Kasumi-1 (cell line): ENCODE measurements at places on chromosomes 12 and 14.

- no peak for DNase-seq
These were observed 479.7 kb upstream of the RGS6 start for GRCh38 chr14:71452539-71452938.

DNA sequence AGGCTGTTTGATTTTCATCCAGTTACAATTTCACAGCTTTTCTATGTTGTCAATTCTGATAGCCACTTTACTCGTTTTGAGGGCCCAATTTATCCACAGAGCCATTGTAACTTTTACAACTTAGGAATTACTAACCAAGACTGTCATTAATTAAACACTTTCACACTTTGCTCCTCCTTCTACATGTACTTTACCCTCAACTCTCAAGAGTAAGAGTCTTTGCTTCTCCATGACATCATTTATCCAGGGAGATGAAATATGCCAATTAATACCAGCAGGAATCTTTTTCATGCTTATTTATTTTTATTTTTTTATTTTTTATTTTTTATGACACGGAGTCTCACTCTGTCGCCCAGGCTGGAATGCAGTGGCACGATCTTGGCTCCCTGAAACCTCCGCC lies 13.5 kb downstream of the SLIRP start:
- no peak for DNase-seq

- no peak for DNase-seq
These were observed 8.8 kb downstream of the OLR1 start for GRCh38 chr12:10163084-10163483.

DNA sequence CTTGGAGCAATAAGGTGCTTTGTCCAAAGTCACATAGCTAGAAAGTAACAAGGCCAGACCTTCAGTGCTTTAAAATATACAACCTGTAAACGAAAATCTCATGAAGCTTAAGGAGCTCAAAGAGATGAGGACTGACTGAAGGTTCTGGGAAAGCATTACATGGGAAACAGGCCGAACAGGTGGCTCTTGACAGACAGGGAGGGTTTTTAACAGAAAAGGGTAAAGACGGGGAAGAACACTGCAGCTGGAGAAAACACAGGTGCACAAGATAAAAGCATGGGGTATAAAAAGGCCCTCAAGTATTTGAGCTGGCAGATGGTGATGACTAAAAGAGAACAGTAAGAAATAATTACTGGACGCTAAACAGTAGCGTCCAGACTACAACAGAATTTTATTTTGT lies 257.2 kb downstream of the NELL2 start:
- DNase-seq = no peak

- peak; percentile 66 for DNase-seq
These were observed 54.4 kb upstream of the KCNA1 start for GRCh38 chr12:4855121-4855924.

DNA sequence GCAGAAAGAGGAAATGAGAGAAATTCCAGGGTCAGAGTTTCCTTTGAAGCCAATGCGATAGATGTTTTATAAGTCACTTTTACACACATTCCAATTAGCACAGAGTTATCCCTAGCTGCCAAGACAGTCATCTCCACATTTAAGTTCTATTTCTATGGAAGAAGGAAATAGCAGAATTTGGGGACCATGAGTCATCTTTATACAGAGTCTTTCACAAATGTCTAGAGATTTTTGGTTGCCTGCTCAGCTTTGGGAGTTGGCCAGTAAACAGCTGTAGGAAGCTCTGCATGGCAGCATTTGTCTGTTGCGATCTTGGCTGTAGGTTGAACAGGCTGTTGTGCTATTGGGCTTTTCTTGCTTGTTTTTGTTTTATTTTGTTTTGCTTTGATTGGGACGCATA lies 884.3 kb downstream of the GALC start:
- no peak for DNase-seq

GRCh38 chr12:30120522-30120921 lies 336.8 kb upstream of the TMTC1 start:
- DNase-seq = no peak

- no peak for DNase-seq
These were observed 32.9 kb downstream of the MAP1LC3B2 start for GRCh38 chr12:116591855-116592637.

GRCh38 chr12:57672801-57673200 lies 21.1 kb upstream of the OS9 start:
- no peak for DNase-seq

GRCh38 chr12:98222135-98222534 lies 293.3 kb upstream of the TMPO start:
- no peak for DNase-seq

DNA sequence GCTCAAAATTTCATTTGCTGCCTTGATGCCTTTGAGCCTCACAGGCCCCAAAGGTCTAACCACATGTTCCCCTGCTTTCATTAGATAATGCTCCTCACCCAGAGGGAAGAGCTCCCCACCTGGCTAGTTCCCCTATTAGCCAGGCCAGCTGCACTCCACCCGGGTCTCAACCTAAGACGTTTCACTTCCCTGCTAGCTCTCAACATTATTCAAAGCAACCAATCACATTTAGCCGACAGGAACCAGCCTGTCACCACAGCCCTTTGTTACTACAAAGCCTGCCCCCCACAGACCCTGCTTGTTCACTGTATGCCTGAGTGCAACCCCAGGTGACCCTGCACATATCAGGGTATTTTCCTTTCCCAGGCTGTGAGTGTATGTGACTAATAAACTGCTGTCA lies 78.6 kb downstream of the SLC15A5 start:
- peak; percentile 34 for DNase-seq

- peak; percentile 51 for DNase-seq
These were observed 9.6 kb downstream of the PLXNC1 start for GRCh38 chr12:94157981-94158411.

GRCh38 chr12:12056951-12057350 lies 13.8 kb upstream of the BCL2L14 start:
- no peak for DNase-seq

DNA sequence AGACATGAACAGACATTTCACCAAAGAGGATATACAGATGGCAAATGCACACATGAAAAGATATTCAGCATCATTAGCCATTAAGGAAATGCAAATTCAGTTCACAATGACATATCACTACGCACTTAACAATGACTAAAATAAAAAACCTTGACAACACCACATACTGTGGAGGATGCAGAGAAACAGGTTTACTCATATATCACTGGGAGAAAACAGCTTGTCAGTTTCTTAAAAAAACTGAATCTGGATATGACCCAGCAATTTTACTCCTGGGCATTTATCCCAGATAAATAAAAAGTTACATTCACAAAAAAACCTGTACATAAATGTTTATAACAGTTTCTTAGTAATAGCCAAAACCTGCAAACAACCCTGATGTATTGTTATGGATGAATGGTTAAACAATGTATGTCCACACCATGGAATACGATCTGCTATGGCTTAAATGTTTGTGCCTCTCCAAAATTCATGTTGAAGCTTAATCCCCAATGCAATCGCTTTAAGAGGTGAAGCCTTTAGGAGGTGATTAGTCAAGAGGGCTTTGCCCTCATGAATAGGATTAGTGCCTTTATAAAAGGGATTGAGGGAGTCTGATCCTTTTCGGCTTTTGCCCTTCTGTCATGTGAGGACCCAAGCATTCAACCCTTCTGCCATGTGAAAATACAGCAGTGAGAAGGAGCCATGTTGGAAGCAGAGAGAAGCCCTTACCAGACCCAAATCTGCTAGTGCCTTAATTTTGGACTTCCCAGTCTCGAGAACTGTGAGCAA lies 36.0 kb upstream of the PPP4R3A start:
- no peak for DNase-seq

DNA sequence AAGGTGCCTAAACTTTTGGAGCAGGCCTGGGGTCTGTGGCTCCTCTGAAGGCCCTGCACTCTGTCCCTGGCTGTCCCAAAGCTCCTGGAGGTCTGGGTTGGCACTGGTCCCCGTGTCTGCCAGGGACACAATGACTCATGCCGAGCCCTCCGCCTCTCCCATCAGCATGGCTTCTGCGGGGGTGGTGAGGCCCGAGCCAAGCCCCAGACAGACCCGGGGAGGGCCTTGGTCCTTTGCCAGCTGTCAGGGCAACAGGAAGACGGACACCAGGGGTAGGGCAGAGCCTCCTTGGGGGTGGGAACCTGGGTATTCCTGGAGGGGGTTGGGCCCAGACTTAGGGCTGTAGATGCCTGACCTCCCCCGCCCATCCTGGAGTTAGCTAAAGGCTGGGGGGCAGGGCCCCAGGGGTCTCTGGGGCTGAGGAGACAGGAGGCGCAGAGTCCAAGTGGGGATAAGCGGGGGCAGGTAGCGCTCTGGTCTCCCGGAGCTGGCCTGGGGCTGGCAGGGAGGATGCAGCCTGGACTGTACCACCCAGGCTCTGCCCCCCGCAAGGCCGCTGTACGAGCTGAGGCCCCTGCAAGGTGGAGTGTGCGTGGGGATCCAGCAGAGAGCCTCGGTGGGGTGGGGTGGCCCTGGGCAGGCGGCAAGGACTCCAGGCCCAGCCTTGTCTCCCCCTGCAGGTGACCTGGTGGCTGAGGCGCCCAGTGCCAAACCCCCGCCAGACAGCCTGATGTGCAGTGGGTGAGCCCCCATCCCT lies 16.4 kb upstream of the PUS1 start:
- peak; percentile 24 for DNase-seq

- no peak for DNase-seq
These were observed 70.7 kb downstream of the TTC8 start for GRCh38 chr14:88895116-88895515.

GRCh38 chr14:105408592-105408991 lies 10.3 kb downstream of the TEX22 start:
- DNase-seq = no peak

DNA sequence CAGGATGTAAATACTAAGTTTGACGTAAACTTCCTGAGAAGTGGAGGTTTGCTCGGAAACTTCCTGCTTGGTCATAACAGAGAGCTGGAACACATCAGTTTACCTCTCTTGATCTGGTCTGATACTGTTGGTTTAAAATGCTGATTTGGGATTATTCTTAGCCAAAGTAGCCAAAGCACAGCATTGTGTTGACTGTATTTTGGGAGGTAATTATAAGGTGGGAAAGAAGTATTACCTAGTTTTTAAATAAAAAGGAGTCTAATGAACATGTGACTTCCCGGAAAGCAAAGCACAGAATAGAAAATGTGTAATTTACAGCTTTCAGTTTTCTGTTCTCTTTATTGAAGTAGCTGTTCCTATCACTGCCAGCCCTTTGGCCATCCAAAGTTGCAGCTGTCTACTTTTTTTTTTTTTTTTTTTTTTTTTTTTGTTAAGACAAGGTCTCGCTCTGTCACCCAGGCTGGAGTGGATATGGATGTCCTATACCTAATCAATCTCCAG lies 52.2 kb upstream of the SRP54 start:
- DNase-seq = no peak

DNA sequence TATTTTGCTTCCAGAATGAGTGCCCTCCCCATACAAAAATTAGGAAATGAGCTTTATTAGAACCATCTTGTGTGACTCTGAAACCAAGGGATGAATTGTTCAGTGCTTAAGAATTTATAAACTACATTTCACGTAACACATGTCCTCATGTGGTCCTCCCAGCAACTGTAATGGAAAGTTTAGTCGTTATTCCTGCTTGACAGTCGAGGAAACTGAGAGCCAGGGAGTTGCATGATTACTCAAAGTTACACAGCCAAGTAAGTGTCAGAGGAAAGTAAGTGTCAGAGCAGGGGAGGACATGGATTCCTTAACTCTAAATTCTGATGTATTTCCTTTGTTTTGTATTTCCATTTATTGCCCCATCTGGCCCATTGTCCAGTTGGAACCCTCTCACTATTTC lies 453.9 kb downstream of the FUT8 start:
- no peak for DNase-seq

- no peak for DNase-seq
These were observed 31.3 kb downstream of the ERC1 start for GRCh38 chr12:1022032-1022970.

DNA sequence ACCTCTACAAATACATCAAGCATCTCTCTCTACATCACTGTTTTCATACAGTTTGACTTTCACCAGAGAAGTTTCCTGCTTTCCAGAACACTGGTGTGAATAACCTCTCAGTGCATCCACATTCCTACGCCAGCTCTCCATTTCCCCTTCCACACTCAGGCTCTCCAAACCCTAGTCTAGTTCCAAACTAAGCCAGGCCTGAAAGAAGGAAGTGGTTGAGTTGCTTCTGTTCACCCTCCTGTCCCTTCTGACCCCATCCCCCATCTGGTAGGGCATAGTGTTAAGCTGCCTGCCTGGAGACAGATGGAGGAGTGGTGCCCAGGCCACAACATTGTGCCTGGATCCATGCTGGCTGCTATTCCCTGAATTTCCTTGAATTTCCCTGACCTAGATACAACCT lies 132.4 kb downstream of the GPR65 start:
- peak; percentile 31 for DNase-seq

DNA sequence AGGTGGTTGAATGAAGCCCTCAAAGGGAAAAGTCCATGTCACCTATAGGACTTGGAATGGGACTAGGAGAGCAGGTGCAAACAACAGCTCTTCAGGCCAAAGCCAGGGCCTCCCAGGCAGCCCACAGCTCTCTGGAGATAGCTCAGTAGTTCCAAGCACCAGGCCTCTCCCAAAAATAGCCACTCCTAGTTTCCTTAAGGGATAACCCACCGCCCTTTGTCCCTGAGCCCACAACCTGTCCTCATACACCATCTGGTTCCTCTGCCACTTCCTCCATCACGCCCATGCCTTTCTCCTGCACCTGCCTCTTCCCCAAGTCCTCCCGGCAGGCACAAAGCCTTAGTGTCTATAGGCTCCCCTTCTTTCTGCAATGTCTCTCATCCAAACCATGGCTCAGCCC lies 2.1 kb downstream of the RAB15 start:
- no peak for DNase-seq

DNA sequence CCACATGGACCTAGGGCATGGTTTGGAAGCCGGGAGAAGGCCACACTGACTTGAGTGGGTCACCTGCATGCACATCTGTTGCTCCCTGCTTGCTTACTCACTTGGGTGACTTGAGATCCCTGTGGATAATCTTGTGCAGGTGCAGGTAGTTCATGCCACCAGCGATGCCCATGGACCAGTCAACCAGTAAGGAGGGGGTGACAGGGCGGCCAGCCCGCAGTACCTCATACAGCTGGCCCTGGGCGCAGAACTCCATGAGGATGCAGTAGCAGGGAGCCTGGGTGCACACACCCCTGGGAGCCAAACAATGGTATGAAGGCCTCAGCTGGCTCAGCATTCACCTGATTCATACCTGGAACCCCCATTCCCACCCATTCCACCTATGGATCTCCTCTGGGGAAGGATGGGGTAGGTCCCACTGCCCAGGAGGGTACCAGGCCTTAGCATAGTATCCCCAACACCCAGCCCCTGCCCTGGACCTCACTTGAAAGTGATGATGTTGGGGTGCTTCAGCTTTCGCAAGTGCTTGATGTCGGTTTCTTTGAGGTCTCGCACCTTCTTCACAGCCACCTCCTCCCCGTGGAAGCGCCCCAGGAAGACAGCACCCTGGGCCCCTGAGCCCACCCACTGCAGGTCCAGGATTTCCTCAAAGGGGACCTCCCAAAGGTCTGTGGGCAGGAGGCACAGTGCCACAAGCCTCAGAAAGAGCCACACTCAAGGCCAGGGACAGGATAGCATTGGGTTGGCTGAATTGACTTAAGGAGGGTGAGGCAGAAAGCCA lies 13.1 kb downstream of the MAP3K12 start:
- no peak for DNase-seq

DNA sequence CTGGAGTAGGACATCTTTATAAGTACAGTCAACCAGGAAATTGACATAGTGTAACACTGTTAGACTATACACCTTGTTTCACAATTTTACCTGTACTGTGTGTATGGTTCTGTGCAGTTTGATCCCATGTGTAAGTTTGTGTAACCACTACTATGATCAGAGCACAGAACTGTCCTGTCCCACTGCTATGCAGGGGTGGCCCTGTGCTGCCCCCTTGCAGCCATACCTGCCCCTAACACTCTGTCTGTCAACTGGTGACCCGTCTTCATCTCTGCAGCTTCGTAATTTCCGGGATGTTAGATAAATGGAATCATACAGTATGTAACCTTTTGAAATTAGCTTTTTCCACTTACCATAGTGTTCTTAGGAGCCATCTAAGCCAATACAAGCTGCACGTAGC lies 58.7 kb upstream of the RD3L start:
- peak; percentile 14 for DNase-seq
